ENCODE measurements at places on chromosomes 1 and 21.

DNA sequence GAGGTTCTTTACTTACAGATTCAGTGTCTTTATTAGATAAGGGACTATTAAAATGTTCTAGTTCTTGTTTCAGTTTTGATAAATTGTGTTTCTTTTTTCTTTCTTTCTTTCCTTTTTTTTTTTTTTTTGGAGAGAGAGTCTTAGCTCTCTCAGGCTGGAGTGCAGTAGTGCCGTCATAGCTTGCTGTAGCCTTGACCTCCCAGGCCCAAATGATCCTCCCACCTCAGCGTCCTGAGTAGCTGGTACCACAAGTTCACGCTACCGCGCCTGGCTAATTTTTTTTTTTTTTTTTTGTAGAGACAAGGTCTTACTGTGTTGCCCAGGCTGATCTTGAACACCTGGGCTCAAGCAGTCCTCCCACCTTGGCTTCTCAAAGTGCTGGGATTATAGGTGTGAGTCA lies 76.6 kb downstream of the TMEM200B start:
- DNase-seq, result no peak

- no peak for DNase-seq
Measured at GRCh38 chr21:29215709-29216108, 83.0 kb upstream of the BACH1 start.

GRCh38 chr1:12206238-12206637 lies 23.6 kb upstream of the VPS13D start:
- DNase-seq, result no peak

DNA sequence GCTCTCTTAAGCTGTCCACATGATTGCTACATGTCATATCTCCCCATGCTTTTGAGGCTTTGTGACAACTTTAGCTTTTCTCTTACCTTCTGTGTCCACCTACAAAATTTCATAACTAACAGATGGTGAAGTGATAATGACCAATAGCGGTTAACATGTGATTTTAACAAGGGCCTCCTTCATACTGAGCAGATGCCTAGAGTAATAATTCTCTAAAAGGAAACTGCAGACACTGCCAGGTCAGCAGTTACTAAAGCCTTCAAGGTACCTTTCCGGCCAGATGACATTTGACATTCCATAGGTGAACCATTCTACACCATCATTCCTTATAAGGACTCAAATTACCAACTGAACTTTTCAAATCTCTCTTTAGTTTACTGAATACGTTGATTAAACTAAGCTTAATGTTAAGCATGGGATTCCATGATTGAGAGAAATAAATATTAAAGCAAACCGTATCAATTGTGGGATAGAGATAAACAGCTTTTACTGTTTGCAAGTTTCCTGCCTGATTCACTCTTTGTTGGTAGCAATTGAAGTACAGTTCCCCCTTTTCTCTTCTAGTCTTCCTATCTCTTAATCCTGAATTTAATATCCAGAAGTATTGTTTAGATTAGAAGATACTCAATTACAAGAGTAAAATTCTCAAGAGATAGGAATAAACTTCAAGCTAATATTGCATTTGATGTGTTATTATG lies 205.1 kb downstream of the PLA2G4A start:
- no peak for DNase-seq

DNA sequence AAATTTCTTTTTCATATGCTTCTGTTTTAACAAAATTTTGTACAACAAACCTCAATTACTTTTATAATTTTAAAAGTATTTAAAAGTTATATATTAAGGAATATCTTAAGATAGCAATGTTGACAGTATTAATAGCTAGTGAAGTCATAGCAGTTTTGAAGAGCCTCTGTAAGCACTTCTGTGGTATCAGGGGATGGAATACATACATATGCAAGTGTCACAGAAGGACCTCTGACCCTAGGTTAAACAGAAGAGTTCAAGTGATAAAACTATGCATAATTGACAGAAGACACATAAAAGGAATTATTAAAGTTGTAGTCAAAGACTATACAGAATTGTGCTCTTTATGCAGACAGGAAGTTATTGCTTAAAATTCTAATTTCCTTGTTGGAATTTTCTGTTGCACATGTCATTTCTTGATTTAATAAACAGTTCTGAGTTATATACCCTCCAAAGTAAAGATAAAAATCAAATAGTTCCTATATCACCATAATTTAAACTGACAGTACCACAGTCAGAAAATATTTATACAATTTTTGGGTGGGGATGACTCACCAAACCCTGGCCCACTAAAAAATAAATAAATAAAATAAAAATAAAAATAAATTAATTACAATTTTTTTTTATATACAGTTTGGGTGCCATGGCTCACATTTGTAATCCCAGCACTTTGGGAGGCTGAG lies 27.1 kb downstream of the IPP start:
- DNase-seq, result no peak

Data from Kasumi-1 (cell line).